ENCODE measurements at places on chromosomes 16 and 17.
A peak's percentile ranks its signal among the peaks of the same experiment; 100 is the strongest.

DNA sequence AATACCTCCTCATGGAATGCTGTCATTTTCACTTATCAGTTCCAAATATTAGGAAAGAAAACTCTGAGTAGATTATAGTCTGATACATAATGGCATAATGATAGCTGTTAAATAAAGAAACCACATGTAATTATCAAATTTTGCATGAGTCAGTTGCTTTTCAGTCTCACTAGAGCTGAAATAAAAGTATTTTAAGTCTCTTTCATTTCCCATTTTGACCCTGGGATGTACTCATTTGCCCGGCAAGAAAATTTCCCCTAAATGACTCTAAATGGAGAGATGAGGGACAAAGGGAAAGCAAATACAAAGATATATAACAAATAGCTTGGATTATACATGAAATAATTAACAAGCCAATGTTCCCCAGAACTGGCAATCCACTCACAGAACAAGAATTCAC lies 47.9 kb upstream of the CPHXL start:
- no peak for DNase-seq

GRCh38 chr16:88078111-88078775 lies 127.0 kb downstream of the BANP start:
- DNase-seq = no peak

- DNase-seq = no peak
These were observed 126.3 kb downstream of the GAS7 start for GRCh38 chr17:10072086-10072485.

- DNase-seq = no peak
These were observed 1.6 kb upstream of the ODF4 start for GRCh38 chr17:8337802-8338752.

DNA sequence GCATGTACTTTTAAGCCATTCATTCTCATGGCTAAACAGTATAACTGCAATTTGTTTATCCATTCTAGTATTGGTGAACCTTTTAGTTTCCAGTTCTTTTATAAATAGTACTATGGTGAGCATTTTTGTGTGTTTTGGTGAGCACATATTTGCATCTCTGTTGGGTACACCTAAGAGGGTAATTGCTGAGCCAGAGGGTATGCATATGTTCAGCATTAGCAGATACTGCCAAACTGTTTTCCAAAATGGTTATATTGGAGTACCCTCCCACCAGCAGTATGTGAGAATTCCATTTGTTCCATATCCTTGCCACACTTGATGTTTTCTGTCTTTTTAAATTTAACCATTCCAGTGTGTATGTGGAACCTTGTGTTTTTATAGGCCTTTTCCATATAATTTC lies 54.1 kb upstream of the SLC12A3 start:
- no peak for DNase-seq

DNA sequence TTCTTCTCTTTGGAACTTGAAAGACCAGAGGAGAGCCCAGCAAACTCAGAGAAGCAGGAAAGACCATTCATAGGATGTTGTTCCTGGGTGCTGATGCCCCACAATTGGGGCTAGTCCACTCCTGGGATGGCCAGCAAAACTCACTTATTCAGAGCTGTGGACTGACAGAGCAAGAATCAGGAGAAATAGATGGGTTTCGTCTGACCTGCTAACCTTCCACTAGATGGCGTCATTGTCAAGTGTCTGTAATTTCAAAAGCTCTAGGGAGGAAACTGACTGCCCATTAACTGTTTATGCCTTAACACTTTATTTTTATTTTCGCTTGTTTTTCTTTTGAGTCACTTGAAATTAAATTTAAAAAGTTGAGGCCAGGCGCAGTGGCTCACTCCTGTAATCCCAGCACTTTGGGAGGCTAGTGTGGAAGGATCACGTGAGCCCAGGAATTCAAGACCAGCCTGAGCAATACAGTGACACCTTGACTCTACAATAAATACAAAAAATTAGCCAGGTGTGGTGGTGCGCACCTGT lies 28.7 kb upstream of the MILR1 start:
- DNase-seq = peak; percentile 71

GRCh38 chr17:79954281-79955166 lies 81.1 kb downstream of the TBC1D16 start:
- no peak for DNase-seq

GRCh38 chr17:41457676-41458075 lies 9.5 kb downstream of the KRT32 start:
- no peak for DNase-seq

GRCh38 chr16:72171236-72171635 lies 719 bp downstream of the PMFBP1 start:
- DNase-seq = no peak

GRCh38 chr16:78431701-78432100 lies 332.2 kb downstream of the WWOX start:
- DNase-seq = no peak

GRCh38 chr16:56933828-56934598 lies 2.1 kb downstream of the HERPUD1 start:
- DNase-seq = no peak

DNA sequence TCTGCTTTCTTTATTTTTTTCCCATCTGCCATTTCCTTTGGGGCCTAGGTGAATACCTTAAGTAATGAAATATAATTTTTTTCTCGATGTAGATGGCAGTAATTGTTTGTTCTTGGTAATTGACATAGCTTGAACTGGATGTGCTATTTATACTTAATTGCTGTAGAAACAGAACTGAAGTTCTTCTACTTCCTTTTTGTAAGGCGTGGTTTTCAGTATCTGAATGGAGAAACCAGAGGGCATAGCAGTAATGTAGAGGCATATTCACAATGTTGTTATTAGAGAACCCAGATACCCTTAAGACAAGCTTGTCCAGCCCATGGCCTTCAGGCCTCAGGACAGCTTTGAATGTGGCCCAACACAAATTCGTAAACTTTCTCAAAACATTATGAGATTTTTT lies 16.4 kb downstream of the ATP6V0A1 start:
- no peak for DNase-seq

Measured in fibroblast of gingiva (primary cell).